Stimulated activated CD8-positive, alpha-beta memory T cell treated with anti-CD3 and anti-CD28 coated beads, Interleukin-7, amount 100 ng/mL, for 24 hours (primary cell): ENCODE measurements at places on chromosomes 12 and 14.

DNA sequence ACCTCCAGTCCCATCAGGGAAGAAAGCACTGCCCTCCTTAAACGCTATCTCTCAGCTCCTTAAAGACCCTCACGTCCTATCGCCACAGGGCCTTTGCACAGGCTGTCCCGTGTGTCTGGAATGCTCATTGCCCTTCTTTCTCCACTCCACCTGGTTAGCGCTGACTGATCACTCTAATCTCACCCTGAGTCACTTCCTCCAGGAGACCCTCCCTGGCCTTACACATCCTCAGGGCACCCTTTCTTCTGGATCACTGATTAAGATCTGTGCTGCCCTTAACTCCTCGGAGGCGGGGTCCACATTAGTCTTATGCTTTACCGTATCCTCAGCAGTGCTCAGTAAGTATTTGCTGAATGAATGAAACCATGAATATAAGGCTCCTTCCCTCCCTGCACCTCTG, 94.7 kb downstream of the SYNE3 start:
- DNase-seq = no peak

DNA sequence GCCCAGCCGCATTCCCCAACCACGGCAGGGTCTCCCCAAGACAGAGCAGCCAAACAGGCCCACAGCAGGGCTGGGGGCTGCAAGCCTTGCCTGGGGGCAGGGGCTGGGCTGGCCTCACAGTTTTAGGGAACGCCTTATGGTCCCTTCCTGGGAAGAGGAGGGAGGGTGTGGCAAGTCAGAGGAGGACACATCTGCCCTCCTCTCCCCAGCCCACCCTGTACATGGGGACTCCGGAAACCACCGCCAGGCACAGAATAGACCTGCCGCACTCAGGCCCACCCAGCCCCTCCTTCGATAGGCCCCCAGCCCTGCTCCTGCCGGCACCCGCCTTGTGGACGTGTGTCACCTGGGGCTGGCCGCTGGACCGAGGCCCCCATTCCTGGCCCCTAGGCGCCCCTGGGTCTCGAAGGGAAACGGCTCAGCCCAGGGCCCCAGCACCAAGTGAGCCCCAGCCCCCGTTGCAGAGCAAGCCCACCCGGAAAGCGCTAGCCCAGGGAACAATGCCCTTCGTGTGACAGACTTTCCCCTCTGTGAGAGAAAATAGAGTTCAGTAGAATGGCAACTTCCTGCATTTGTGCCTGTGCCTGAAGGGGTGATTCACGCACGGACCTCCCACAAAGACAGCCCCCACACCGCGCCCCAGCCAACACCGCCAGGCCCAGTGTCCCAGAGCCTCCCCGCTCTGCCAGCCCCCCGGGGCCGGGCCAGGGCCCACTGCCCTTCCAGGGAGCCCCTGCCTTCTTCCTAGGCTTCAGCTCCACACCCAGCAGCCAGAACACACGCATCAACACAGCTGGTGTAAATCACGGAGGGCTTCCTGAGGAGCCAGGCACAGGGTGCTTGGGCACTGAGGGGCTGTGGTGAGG, 12.0 kb upstream of the NUDT14 start:
- no peak for DNase-seq

DNA sequence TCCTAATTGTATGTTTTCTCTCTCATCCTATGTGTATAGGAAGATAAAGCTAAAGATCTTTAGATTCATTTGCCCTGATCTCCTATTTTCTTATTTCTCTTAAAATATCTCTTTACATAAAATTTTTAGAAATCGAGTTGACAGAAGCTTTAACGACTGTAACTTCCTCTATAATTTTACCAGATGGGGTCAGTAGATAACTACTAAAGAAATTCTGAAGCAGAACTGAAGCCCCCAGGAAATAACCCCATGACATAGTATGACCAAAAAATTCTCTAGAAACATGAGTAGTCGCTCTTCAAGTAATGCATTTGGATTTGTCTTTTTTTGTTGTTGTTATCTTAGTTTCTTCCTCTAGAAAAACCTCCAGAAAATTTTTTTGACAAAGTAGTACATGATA, 288.0 kb downstream of the ERC1 start:
- no peak for DNase-seq

- DNase-seq = no peak
These were observed 4.1 kb upstream of the SLC7A7 start for GRCh38 chr14:22819151-22819988.

GRCh38 chr14:104929268-104930230, 4.9 kb downstream of the PLD4 start:
- DNase-seq = no peak
